SK-N-SH (cell line): ENCODE measurements at places on chromosomes 3 and 15.

- DNase-seq = no peak
These were observed 244.3 kb upstream of the MCTP2 start for GRCh38 chr15:93987068-93987467.

- DNase-seq = peak; percentile 87
These were observed 2.1 kb upstream of the GNAT1 start for GRCh38 chr3:50189274-50189673.

- DNase-seq = no peak
These were observed 416.2 kb downstream of the NR2F2 start for GRCh38 chr15:96746665-96747064.

DNA sequence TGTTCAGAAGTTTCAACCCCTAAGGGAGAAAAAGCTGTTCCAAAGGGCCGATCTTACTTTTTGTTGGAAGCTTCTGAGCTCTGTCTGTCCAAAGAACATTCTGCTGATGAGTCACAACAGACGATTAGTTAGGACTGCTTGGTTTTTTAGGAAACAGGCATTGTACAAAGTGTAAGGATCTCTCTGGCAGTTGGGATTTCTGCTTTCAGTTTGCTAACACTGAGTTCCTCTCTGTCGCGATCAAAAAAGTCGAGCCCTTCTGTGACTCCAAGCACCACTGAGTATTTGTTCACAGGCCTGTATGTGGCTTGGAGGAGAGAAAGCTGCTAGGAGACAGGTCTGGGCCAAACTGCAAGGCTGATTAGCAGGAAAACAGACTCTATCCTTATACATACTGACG is 91.8 kb upstream of the PFN2 start:
- no peak for DNase-seq

DNA sequence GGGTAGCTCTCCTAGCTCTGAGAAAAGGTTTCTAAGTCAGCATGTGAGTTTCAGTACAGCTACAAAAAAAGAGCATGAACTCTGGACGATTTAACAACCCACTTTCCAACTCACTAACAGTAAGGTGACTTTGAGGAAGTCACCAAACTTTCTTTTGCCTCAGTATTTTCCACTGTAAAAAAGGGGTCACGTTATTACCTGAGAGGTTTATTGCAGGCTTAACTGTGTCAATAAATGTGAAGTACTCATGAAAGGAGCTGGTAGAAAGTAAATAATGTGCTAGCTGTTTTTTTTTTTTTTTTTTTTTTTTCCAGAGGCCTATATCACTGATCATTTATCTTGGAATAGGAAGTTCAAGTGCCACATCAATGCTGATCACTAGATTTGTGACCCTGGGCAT is 89.3 kb downstream of the PLSCR2 start:
- DNase-seq = no peak

DNA sequence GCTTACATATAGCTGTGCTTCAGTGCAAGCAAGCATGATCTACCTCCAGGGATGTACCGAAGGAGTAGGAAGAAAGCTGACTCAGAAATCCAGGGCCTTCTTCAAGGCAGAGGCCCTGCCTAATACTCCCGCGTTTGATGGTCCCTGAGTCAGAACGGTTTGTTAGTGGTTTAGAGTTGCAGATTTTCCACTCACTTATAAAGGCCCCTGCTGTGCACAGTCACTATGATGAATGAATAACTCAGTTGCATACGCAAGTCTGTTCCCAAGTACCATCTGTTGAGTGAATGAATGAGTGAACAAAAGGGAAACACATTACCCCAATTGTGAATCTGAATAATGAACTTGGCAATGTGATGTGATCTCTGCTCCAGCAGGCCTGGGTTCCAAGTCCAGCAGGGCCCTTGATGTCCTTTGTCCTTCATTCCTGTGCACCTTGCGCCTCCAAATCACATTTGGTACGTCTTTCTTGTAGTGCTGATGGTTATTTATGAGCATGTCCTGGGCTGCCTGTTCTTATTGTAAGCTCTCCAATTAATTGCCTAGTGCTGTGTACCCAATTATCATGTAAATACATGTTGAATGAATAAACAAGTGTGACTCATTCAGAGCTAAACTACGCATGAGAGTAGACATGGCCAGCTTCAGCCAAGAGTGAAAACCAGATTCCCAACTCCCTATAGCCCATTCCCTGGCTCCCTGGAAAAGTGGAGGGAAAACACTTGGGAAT is 85.3 kb upstream of the LIMD1 start:
- no peak for DNase-seq

- no peak for DNase-seq
These were observed 38.6 kb downstream of the PIK3R4 start for GRCh38 chr3:130707902-130708601.

DNA sequence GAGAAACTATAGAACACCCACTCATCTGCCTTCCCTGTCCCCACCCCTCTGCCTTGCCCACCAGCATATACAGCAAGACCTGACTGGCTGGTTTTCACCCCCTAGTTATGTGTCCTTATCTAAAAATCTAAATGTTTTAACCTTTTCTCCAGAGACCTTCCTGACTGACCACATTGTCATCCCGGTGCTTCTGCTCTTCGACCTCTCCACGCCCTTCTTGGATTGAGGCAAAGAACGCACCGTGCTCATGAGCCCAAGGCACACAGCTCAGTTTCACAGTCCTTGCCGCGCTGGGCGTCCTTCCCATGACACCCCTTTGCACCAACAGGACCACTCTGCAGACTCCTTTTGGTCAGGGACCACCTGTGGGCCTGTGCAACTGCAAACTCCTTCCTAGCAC is 62.7 kb downstream of the B3GNT5 start:
- no peak for DNase-seq

DNA sequence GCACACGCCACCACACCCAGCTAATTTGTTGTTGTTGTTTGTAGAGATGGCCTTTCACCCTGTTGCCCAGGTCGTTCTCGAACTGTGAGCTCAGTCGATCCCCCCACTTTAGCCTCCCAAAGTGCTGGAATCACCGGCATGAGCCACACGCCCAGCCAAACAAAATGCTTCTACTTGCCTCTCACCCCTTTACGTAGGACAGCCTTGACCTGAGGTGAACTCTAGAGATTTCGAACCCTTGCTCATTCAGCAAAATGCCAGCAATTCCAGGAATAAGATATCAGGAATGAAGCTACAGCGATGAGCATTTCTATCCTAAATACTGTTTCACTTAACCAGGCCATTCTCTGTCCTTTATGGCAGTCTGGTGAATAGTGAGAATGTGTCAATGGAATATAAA is 135.0 kb downstream of the LRRK1 start:
- no peak for DNase-seq

GRCh38 chr3:126521122-126521891 is 2.6 kb upstream of the CHST13 start:
- DNase-seq = no peak

DNA sequence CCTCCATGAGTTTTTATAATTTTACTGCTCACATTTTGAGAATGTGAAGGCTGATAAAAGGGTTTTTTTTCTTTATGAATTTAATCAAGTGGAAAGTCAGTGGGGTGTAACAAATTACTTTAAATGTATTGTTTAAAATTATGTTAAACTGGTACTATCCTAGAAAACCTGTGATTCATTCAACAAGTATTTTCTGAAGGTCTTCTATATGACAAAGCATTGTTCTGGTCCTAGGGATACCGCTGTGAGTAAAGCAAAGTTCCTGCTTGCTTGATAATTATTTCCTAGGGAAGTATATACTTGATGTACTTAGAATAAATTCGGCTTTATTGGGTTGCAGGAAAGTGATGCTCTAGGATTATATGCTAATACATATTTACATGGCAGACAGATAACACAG is 152.8 kb upstream of the GOLGA6L4 start:
- DNase-seq = no peak

DNA sequence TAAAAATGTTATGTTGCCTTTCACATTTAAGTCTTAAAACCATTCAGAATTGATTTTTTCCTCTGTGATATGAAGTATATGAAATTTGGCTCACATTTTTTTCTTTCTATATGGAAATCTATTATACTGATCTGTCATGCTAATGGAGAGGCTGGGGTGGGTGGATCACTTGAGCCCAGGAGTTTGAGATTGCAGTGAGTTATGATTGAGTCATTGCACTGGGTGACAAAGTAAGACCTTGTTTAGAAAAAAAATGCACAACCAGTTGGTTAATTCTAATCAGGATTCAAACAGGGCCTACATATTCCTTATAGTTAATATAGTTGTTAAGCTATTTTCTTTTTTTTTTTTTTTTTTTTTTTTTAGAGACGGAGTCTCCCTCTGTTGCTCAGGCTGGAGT is 230.5 kb downstream of the MFSD1 start:
- DNase-seq = no peak

GRCh38 chr15:76310475-76311099 is 682 bp downstream of the ETFA start:
- no peak for DNase-seq

- DNase-seq = peak; percentile 64
These were observed 100.0 kb upstream of the IGF1R start for GRCh38 chr15:98548139-98548971.

GRCh38 chr3:147387885-147388699 is 18.3 kb downstream of the ZIC4 start:
- no peak for DNase-seq

- DNase-seq = no peak
These were observed 260.9 kb downstream of the KLF13 start for GRCh38 chr15:31587583-31587982.
